ENCODE measurements at places on chromosomes 16 and 17. TPM values are rescaled to one million over a fixed set of nuclear protein-coding genes. Genes with fewer than 3 reads are reported as not detected.

GRCh38 chr16:68417711-68418301 is 30.5 kb downstream of the SMPD3 start:
- no peak for DNase-seq

CPHXL2 gene
- not detected for polyA plus RNA-seq

GNG13 gene
- not detected for polyA plus RNA-seq

DNA sequence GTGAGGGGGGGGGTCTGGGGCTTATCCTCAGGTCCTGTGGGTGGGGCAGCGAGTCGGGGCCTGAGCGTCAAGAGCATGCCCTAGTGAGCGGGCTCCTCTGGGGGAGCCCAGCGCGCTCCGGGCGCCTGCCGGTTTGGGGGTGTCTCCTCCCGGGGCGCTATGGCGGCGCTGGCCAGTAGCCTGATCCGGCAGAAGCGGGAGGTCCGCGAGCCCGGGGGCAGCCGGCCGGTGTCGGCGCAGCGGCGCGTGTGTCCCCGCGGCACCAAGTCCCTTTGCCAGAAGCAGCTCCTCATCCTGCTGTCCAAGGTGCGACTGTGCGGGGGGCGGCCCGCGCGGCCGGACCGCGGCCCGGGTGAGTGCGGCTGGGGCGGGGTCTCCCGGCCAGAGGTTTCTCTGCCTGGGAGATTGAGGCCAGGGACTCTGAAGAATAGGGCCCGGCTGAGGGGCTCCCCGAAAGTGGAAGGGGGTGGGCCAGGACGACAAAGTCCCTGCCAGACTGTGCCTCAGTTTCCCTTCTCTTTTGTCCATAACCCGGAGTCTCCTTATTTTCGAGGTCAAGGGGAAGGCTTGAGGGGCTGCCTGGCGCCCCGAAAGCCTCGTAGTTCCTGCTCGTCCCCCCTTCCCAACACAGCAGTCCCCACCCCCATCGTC is at the start of gene FGF11:
Gene FGF11, plus strand, starts transcription at position 51 of the 651 bp plus-strand sequence. Its CDS starts 109 bp downstream, at position 160.
- no peak for DNase-seq

GUCY2D gene
- 0.01 TPM for polyA plus RNA-seq

DNA sequence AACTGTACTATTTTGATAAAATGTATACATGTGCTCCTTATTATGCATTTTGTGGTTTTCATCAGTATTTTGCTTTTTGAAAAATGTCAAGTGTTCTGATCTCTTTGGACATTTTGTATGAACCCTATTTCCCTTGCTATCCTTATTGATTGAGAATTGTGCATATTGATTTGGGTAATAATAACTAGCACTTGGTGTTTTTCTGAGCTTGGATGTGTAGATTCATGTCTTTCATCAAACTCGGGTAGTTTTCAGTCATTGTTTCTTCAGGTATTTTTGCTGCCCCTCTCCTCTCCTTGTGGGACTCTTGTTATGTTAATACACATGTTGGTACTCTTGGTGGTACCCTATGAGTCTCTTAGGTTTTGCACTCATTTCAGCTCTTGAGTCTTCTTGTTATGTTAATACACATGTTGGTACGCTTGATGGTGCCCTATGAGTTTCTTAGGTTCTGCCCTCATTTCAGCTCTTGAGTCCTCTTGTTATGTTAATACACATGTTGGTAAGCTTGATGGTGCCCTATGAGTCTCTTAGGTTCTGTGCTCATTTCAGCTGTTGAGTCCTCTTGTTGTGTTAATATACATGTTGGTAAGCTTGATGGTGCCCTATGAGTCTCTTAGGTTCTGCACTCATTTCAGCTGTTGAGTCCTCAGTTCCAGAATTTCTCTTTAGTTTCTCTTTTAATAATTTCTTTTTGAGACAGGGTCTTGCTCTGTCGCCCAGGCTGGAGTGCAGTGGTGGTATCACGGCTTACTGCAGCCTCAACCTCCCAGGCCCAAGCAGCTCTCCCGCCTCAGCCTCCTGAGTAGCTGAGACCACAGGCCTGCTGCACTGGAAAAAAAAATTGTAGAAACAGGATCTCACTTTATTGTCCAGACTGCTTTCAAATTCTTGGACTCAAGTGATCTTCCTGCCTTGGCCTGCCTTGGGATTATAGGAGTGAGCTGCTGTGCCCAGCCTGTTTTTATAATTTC is 19.3 kb downstream of the ZNF750 start:
- DNase-seq: no peak

DNA sequence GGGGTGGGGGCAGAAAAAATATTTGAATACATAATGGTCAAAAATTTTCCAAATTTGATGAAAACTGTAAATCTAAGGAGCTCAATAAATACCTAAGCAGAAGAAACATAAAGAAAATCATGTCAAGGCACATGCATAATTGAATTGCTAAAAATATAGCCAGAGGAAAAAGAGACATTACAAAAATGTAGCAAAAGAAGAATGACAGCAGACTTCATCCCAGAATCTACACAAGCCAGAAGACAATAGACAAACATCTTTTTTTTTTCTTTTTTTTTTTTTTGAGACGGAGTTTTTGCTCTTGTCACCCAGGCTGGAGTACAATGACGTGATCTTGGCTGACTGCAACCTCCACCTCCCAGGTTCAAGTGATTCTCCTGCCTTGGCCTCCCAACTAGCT is 62.0 kb upstream of the ATP2A3 start:
- DNase-seq: no peak

DNA sequence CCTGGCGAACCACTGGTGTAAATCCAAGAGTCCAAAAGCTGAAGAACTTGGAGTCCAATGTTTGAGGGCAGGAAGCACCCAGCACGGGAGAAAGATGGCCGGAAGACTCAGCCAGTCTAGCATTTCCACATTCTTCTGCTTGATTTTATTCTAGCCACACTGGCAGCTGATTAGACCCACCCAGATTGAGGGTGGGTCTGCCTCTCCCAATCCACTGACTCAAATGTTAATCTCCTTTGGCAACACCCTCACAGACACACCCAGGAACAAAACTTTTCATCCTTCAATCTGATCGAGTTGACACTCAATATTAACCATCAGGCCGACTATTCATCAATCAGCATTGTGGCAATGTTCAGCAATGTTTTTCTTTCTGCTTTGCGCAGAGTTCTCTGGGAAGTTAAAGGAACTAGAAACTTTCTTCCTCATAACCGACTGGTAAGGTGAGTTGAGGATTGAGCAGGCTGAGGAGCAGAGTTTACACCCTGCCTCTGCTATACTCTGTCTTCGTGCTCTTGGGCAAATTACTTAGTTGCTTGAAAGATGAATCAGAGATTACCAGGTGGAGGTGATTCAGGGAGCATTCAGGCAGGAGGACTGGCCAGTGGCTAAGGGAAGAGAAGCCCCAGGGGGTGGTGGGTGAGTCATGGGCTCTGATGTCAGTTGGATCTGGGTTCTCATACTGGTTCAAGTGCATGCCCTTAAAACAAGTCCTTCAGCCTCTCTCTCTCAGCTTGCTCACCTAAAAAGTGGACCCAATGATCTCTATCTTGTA is 28.2 kb upstream of the BRD7 start:
- DNase-seq: no peak

DNA sequence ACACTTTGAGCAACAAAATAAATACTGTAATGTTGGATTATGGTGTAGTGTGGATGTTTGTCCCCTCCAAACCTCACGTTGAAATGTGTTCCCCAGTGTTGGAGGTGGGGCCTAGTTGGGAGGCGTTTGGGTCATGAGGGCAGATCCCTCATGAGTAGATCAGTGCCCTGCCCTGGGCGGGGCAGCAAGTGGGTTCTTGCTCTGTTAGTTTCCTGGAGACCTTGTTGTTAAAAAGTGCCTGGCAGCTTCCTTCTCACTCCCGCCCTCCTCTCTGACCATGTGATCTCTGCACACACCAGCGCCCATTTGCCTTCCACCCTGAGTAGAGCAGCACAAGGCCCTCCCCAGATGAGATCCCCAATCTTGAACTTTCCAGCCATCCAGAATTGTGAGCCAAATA is 67.7 kb downstream of the MPRIP start:
- DNase-seq: no peak

TP53TG3F gene
- not detected for polyA plus RNA-seq

TMEM204 gene
- 42.4 TPM for polyA plus RNA-seq

ZNF624 gene
- polyA plus RNA-seq: 0.90 TPM

- DNase-seq: peak; percentile 38
These were observed 62.7 kb downstream of the GAS7 start for GRCh38 chr17:10135539-10136257.

DNA sequence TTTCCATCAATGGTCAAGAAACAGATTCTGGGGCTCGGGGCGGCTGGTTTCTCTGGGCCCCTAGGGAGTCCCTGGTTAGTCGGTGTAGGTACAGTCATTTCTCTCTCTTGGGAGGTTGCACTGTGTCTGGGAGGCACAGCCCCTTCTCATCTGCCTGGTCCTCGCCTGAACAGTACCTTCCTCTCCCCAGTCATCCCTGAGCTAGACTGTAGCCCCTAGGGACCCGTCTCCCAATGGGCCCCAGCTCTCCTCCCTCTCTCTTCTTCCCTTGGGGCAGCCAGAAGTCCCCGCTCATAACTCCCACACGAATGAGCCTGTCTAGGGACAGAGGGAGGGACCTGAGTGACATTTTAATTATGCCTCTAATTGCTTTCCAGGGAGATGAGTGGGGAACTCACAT is 20.2 kb upstream of the CPSF4L start:
- DNase-seq: no peak

DNA sequence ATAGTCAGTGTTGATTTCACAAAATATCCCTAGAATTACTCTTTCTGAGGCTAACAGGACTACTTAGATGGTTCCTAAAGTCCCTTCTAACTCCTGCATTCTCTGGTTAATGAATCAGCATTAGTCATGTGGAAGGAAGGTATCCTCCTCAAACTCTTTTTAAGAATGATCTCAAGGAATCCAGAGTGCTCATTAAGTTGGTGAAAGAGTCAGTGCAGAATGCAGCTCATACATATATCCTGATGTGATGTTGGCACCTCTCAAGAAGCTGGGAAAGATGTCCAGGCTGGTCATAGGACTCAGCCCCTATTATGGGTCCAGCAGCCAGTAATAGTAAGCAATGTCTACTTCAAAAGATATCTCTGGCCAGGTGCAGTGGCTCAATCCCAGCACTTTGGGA is 65.5 kb downstream of the PIGL start:
- DNase-seq: peak; percentile 73

GRCh38 chr17:37842401-37842800 is 81.8 kb upstream of the TBC1D3K start:
- no peak for DNase-seq

DNA sequence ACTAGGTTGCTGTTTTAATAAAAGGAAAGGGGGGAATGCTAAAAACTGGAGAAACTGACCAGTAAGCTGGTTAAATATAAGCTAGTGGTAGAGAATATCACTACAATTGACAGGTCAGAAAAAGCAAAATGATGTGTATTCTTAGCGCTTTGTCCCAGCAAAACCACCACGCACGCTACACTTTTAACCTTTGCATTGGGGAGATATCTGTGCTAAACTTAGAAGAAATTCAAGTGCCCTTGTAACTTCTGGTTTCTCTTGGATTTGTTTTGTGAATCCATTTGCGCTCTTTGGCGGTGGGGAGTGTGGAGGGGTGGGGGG is 1.4 kb downstream of the GAN start:
- no peak for DNase-seq

DNA sequence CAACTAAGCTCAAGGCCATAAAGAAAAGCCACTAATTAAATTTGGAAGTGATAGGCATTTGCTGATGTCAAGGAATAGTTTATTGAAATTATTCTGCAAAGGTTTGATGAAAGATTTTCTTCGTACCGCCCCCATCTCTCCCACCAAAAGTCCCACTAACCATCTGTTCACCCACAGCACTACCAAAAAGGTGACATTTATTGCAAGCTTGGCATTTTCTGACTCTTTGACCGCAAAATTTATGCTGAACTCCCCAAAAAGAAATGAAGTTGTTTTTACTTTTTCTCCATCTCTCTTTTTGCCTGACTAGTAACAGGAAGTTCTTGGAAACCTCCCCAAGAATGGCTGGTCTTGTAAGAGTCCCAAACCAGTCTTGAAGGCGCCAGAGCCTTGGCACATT is 384.9 kb upstream of the SOX9 start:
- DNase-seq: no peak

- no peak for DNase-seq
These were observed 218.8 kb downstream of the IRF8 start for GRCh38 chr16:86117756-86118155.

DNA sequence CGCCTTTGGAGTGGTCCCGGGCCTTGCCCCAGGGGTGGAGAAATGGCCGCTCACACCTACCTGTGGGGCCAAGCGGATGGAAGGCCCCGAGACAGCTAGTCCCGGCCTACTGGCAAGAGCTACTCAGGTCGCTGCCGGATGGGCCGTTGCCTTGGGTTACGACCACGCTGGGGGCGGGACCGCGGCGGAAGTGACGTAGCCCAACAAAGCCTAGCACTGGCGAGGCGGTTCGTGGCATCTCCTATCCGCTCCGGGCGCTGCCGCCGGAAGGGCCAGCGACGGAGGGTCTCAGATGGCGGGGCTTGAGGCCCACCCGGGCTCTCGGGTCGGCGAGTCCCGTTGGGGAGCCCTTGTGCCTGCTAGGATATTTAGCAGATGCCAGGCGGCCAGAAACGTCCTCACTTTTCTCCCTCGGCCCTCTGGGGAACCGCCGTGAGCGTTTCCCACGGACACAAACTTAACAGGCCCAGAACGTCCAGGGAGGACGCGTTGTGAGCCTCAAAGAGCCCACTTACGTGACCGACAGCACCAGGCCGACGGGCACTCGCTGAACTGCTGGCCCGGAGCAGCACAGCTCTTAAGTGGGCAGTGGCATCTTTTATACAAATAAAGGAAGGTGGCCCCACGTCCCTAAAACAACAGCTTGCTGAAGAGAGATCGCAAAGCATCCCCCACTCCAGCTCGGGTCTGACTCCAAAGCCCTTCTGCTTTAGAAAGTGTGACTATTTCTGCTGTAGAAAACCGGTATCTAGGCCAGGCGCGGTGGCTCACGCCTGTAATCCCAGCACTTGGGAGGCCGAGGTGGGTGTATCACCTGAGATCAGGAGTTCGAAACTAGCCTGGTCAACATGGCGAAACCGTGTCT is at the start of gene C16orf46:
Gene C16orf46, minus strand, starts transcription at position 163 of the 865 bp plus-strand sequence. CDS start 13,283 bp downstream, outside the sequence.
- peak; percentile 82 for DNase-seq

DNA sequence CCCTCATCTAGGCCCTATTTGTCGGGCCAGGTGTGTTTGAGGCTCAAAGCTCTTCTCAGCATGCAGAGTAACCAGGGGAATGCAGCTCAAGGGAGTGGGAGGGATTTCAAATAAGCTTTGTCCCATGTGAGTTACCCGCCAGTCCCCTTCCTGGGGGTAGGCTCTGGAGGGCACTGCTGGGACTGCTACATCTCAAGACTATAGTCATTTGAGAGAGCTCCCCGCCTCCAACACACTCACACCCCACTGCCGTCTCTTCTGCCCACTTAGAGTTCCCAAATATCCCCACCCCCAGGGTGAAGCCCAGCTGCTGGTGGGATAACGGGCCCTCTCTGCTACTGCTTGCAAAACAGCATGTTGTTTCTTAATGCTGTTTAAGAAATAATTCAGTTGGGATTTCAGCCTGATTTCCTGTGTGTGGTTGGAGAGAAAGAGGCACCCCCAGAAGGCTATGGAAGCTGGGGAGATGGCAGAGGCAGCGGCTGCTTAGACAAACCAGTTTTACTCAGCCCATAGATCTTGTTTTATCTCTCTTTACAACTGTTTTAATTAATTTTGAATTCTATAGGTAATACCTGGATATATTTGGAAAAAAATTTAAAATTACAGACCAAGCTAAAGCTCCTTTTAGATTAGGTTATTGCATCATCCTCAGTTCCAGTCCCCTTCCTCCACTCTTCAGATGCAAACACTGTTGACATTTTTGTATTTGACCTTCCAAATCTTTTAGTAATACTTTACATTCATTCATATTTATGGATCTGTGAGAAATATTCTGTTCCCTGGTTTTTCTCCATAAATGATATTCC is 4.1 kb upstream of the MPO start:
- DNase-seq: no peak
